Hematopoietic multipotent progenitor cell treated with erythropoietin and hydrocortisone succinate and interleukin-3 and kit ligand, for 6 days (in vitro differentiated cells): ENCODE measurements at places on chromosomes 7 and 10.
A peak's percentile ranks its signal among the peaks of the same experiment; 100 is the strongest.

GRCh38 chr7:95867309-95867708, 95.0 kb downstream of the DYNC1I1 start:
- DNase-seq = no peak

DNA sequence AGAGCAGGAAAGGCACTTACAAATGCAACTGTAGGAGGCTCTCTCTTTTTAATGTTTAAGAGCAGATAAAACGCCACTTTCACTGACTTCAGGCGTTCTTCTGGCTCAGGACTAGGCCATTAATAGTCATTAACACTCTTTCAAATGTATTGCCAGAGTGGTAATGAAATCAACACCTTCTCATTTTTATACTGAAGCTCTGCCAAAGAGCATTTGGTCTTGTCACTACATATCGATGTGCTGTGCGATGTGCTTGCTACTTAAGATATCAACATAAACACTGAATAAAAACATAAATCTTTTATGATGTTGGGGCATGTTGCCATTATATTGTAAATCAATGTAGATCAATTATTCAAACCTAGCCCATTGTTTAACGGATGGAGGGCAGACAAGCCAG, 634.7 kb downstream of the ARL4A start:
- DNase-seq = no peak

DNA sequence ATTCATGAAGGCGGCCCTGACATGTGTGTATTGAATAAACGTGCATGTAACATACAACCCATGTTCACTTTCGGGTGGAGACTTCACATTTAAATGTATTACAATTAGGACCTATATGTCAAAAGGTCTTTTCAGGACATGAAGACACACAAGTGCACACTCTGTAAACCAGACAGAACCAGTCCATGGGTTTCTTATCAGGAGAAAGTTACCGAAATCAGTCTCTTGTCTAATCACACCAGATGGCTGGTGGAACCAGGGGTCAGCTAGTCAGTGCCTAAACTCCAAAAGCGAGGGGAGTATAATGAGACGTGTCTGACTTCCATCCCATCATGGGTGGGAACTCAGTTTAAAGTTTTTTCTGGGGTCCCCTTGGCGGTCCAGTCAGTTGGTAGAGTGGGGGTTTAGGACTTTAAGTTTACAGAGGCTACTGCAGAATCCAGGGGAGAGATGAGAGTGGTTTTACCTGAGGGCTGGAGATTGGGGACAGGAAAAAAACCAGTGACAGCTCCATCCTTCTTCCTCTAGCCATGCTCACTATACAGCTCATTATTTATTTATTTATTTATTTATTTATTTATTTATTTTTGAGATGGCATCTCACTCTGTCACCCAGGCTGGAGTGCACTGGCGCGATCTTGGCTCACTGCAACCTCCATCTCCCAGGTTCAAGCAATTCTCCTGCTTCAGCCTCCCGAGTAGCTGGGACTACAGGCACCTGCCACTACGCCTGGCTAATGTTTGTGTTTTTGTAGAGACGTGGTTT, 251.3 kb upstream of the LYZL1 start:
- no peak for DNase-seq

DNA sequence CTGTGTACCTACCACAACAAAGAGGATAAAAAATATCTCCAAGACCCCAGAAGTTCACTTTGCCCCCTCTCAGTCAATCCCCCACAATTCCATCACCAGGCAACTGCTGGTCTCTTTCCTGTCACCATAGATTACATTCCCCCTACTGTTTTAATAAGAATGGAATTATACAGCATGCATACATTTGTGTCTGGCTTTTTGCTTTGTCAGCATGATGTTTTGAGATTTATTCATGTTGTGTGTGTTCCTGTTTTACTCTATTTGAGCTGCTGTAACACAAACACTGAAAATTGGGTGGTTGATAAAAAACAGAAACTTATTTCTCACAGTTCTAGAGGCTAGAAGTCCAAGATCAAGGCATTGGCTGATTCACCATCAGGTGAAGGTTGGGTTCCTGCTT, 214.5 kb upstream of the IGFBP3 start:
- DNase-seq = no peak

DNA sequence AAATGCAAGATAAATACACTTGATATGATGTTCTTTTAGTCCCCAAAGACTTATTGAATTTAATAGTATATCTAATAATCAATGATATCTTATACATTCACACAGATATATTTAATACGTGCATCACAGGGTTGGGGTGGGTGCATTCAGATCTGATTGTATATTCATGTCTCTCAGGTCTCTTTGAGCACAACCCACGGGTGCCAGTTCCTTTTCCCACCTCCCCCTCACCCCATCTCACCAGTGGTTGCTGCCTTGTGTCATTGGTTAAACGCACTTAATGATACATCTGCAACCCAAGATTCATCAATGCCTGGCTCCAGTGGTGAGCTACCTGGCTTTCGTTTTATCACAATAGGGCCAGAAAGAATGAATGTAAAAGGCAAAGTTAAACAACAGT, 6.2 kb downstream of the LRIT1 start:
- DNase-seq = no peak

DNA sequence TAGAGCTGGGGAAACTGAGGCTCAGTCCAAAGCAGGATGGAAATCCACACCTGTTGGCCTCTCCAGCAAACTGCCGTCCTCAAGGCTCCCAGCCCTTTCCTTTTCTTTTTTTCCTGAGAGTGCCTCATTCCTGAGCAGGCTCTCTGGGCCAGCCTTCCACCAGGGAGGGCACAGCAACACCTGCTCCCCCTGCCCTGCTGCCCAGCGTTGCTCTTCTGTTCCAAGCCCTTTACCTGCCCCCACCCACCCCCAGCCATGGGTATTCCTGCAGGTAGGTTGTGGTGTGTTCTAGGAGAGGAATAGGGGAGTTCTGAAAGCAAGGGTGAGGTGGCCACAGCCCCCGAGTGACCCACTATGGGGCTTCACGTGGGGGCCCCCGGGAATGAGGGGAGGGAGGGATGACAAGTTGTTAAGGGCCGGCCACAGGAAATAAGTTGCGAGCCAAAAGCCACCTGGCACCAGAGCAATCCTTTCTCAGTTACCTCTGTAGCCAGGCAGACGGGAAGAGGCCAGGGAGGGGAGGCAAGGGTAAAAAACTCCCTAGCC, 19.3 kb downstream of the VSIR start:
- no peak for DNase-seq

DNA sequence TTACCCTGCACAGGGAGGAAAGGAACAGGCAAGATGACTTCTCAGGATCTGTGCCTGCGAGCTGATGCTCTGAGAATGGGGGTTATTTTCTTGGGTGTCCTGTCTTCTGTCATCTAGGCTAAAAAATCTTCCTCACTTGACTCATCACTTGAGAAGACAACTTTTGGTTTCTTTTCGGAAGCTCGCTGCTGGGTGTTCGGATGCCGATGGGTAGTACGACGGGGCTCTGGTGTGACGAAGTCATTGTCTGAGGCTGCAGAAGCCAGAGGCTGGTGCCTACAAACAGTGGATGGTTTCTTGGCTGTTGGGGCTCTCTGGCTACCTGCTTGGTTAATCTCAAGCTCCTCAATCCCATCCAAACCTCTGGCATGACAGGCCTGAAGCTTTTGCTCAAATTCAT, 92.2 kb downstream of the NPSR1 start:
- no peak for DNase-seq

- no peak for DNase-seq
These were observed 11.5 kb upstream of the PLAU start for GRCh38 chr10:73899423-73899822.

- no peak for DNase-seq
These were observed 284.7 kb upstream of the AKR1E2 start for GRCh38 chr10:4541292-4541691.

DNA sequence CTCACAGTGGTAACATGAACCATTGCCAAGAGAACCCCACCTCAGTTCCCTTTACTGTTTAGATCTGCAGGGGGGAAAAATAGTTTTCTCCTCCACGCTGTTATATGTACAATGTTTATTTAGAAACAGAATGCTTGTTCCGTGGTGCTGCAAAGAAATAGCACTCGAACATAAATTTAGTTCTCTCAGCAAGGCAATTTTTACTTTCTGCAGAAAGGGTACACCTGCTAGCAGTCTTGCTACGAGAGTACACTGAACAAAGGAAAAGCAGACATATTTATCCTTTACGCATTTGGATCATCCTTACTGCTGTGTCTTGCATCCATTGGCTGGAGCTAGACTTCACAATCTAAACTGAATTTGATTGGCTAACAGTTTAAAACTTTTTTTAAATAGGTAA, 178.5 kb downstream of the HECW1 start:
- DNase-seq = no peak

- no peak for DNase-seq
These were observed 18.7 kb upstream of the KNDC1 start for GRCh38 chr10:133141144-133141957.

- DNase-seq = no peak
These were observed 305.4 kb downstream of the SDK1 start for GRCh38 chr7:3606436-3606835.

GRCh38 chr10:110413903-110414547, 83.7 kb upstream of the DUSP5 start:
- no peak for DNase-seq

- DNase-seq = no peak
These were observed 179.5 kb downstream of the REEP3 start for GRCh38 chr10:63700631-63701156.

- no peak for DNase-seq
These were observed 150.2 kb downstream of the NSUN6 start for GRCh38 chr10:18501198-18501597.

GRCh38 chr7:129739427-129739826, 127.9 kb downstream of the NRF1 start:
- no peak for DNase-seq

- no peak for DNase-seq
These were observed 409.2 kb upstream of the ZMIZ1 start for GRCh38 chr10:78659598-78659967.

- DNase-seq = no peak
These were observed 14.2 kb downstream of the MBL2 start for GRCh38 chr10:52758406-52758805.

DNA sequence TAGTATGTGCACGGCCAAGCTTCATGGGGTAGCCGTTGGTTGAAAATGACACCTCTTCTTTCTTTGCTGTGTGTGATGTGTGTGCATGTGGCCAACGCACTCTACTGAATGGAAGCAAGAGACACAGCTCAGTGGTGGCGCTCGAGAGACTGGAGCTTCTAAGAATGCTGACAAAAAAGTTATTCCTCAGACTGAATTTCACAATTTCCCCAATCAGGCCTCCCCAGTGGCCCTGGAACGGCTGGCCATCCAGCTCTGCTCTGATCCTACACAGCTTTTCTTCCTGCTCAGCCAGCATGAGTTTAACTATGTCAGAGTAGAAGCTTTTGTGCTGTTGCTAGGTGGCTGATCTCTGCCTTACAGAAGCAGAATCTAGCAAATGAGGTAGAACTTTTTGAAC, 186.7 kb upstream of the PLXDC2 start:
- DNase-seq = peak; percentile 63
